Sciatic nerve (tissue), 2 donors: ENCODE measurements at places on chromosomes 5 and 9. TPM values are rescaled to one million over a fixed set of nuclear protein-coding genes. Genes with fewer than 3 reads are reported as not detected.

The F2RL1 gene
- total RNA-seq = 0.76 TPM

The GMCL2 gene
- not detected for total RNA-seq

The MATR3 gene
- total RNA-seq = 208 TPM

The LRRC70 gene
- 10.4 TPM for total RNA-seq

The CDKN2A gene
- total RNA-seq = 1.5 TPM

The CTSV gene
- not detected for total RNA-seq

The WNT8A gene
- total RNA-seq = not detected

The IL9 gene
- not detected for total RNA-seq

The PPP2R2B gene
- total RNA-seq = 54.1 TPM

The C5orf58 gene
- not detected for total RNA-seq

The SV2C gene
- 4.9 TPM for total RNA-seq

The SLC6A7 gene
- not detected for total RNA-seq

The PPIC gene
- total RNA-seq = 25.1 TPM

The OLFM1 gene
- 40.7 TPM for total RNA-seq

The BRINP1 gene
- total RNA-seq = not detected

The GARIN3 gene
- not detected for total RNA-seq

The IFNA13 gene
- total RNA-seq = not detected

The OTP gene
- total RNA-seq = not detected

The PCDHB16 gene
- 9.5 TPM for total RNA-seq
